NCI-H510A (cell line): ENCODE measurements at places on chromosomes 16 and 17.

DNA sequence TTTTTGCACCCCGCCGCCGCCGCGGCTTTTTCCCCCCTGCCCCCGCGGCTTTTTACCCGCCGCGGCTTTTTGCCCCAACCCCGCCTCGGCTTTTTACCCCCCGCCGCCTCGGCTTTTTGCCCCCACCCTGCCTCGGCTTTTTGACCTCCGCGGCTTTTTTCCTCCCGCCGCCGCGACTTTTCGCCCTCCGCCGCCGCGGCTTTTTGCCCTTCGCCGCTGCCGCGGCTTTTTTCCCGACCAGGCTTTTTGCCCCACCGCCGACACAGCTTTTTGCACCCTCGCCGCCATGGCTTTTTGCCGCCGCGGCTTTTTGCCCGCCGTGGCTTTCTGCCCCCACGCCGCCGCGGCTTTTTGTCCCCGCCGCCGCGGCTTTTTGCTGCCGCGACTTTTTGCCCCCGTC lies 137.0 kb upstream of the TP53TG3D start:
- DNase-seq = no peak

DNA sequence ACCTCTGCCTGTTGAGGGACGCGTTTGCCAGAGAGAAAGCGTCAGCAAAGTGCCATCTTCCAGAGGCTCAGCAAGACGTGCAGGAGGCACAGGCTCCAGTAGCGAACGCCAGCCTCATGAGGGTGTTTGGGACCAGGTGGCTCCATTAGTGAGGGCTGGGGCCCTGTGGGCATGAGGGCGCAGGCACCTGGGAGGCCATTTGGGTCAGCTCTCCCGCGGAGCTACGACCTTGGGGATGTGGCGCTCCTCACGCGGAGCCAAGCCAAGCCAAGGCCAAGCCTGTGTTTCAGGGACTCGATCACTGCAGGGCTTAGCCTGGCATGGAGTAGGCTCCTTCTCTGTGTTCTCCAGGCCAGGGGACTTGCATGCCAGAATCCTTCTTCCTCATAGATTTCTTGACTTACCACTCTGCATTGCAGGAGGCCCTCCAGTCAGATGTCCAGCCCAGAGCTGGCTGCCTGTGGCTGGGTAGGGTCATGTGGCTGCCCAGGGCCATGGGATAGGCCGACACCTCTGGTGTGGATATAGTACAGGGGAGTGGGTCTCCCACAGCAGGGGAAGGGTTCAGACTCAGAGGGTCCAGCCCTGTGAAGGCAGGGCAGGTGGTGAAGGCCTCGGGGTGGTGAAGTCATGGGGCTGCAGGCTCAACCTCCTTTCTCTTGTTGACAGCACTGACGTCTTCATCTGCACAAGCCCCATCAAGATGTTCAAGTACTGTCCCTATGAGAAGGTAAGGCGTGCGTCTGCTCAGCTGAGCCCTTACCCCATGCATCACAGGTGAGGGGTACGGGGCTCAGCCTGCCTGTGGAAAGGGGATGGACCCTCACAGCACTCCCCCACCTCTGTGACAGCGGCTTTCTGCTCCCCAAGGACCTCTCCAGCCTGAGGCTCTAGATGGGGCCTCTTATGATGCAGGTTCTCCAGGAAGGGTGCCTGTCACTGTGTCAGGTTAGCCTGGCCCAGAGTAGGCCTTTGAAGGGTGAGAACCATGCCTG lies 19.6 kb downstream of the NT5M start:
- DNase-seq = no peak

- no peak for DNase-seq
Observed at GRCh38 chr17:79842656-79843473, 3.6 kb upstream of the CBX4 start.

- DNase-seq = peak; percentile 47
Observed at GRCh38 chr16:28326881-28327610, 34.7 kb downstream of the SBK1 start.

GRCh38 chr16:85042167-85042526 lies 14.6 kb downstream of the KIAA0513 start:
- DNase-seq = no peak

- DNase-seq = no peak
Observed at GRCh38 chr16:396199-396598, 800 bp upstream of the NME4 start.

DNA sequence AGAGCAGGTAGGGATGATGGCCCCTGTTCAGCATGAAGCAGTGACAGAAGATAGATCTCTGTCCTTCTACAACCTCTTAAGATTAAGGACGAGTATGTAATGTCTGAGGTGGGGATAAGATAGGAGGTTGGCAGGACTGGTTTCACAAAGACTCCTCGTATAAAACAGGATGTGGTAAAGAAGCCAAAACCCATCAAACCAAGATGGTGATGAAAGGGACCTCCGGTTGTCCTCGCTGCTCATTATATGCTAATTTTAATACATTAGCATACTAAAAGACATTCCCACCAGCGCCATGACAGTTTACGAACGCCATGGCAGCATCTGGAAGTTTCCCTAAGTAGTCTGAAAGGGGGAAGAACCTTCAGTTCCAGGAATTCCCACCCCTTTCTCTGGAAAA lies 27.3 kb downstream of the MIS12 start:
- DNase-seq = no peak

- no peak for DNase-seq
Observed at GRCh38 chr16:73724503-73724902, 572.1 kb upstream of the PSMD7 start.

DNA sequence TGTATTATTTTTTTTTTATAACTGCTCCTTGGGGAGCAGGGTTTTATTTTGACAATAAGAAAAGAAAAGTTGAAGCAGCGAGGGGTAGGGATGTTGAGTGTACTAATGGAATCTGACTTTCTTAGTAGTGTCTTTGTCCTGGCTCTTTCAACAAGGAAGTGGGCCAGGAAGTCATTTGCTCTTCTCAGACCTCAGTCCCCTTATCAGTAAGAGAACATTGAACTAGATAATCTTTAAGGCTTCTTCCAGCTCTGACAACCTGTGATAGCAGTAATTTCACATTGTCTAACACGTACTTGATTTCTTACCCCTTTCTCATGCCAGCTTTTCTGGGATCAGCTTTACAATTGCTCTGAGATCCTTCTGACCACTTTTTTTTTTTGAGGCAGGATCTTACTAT lies 8.3 kb downstream of the LIG3 start:
- no peak for DNase-seq

- DNase-seq = no peak
Observed at GRCh38 chr17:10205549-10206185, 7.3 kb upstream of the GAS7 start.

DNA sequence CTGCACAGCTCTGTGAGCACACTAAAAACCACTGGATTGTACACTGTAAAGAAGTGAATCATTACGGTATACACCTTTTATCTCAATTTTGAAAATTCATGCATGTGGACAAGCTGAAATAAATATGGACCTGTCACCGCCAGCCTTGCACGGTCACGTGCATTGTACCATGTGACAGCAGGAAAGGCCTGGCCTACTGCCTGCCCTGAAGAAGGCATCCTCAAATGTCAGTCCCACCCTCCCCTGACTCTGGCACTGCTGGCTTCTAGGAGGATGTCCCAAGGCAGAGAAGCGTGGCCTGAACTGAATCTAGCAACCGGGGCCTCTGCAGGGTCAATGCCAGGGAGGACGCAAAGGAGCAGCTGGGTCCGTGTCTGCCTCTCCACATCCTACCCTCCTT lies 34.6 kb downstream of the SLC38A8 start:
- DNase-seq = no peak

DNA sequence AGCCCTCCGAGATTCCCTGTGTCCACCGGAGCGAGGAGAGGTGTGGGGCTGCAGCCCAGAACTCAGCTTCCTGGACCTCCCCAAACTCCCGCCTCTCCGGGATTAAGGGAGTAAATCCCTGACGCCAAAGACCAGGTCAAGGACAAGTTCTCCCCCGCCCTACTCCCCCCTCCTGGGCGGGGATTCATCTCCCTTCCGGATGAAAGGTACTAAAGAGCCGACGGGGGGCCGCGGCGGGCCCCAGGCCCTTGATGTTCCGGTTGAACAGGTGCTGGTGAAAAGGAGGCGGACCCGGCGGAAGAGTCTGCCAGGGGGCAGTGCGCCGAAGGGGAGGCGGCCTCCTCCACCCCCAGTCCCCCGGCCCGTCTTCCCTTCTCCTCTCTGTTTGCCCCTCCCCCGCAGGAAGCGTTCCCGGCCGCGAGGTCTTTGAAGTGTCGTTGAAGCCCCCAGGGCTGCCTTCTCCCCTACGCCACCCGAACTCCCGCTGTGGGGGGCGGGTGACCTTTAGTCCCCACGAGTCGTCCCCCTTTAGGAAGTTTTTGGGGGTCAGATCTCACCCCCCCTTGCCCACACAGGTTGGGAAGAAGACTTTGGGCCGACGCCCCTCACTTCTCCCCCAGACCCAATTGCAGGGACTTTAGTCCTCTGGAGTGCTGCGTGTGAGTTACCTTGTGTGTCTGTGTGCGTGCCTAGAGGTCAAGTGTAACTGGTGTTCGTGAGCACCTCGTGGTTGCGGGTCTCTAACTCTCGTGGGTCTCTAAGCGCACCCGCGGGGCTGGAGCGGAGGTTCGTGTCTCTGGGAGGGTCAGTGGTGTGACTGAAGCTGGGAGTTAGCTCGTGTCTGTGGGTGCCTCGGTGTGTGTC lies 1.1 kb upstream of the MLLT6 start:
- peak; percentile 99 for DNase-seq

GRCh38 chr17:54771409-54771915 lies 129.2 kb upstream of the TOM1L1 start:
- DNase-seq = no peak

DNA sequence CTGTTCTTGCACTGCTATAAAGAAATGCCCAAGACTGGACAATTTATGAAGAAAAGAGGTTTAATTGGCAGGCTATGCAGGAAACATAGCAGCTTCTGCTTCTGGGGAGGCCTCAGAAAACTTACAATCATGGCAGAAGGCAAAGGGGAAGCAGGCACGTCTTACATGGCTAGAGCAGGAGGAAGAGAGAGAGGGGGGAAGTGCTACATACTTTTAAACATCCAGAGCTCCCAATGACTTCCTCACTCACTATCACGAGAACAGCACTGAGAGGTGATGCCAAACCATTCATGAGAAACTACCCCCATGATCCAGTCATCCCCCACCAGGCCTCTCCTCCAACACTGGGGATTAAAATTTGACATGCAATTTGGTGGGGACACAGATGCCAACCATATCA lies 13.3 kb downstream of the WFIKKN2 start:
- no peak for DNase-seq

DNA sequence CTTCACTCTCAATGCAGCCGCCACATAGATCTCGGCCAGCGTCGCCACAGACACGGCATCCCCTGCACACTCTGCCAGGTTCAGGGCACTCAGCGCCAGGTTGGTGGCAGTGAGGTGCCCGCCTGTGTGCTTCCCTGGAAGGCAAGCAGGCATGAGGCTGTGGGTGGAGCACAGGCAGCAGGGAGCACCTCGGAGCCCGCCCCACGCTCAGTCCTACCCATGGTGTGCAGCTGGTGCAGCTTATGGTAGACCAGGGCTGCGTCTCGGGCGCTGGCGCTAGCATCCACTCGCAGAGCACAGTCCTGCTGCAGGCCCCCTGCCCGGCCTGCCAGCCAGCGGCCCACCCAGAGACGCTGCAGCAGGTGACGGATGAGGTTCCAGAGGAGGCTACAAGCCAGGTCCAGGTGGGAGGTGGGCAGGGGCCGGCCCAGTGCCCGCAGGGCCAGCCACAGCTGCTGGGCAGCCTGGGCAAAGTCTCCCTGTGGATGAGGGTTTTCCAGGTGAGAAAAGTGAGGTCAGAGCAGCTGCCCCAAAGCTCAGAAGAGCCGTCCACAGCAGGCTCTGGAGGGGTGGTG lies 20.5 kb downstream of the SREBF1 start:
- DNase-seq = no peak

- DNase-seq = no peak
Observed at GRCh38 chr17:72926171-72926570, 166.3 kb downstream of the SLC39A11 start.

DNA sequence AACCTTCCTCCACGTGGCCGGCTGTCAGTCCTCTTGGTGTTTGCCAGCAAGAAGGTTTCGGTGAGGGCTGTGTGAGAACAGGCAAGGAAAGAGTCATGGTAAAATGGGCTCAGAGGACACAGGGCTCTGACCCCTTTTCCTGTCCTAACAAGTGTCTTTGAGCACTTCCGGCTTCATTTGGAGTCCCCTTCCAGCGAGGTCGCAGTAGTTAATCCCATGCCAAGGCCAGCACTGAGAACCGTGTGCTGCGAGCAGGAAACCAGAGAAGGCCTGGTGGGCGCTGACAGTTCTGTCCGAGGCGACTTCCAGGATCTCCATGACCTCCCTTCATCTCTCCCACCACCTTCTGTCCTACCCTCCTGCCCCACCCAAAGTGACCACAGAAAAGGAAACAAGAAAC lies 168.1 kb downstream of the ZFHX3 start:
- DNase-seq = no peak

GRCh38 chr16:85246473-85246872 lies 134.2 kb upstream of the CIBAR2 start:
- DNase-seq = no peak

DNA sequence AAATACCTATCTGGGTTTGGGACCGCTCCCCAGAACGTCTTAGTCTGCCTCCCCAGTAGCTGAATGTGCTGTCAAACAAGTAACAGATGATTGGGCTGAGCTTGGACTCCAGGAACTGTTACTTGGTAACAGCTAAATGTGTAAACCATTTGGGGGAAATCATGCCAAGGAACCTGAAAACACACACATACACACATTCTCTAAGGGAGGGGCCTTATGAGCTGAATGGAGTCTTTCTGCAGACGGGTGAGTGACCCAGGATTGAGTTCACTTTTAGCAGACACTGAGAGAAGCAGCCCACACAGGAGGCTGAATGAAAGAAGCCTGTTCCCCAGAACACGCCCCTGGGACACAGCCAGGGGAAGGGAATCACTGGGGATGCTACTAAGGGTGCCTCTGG lies 1.6 kb downstream of the ACLY start:
- DNase-seq = no peak

DNA sequence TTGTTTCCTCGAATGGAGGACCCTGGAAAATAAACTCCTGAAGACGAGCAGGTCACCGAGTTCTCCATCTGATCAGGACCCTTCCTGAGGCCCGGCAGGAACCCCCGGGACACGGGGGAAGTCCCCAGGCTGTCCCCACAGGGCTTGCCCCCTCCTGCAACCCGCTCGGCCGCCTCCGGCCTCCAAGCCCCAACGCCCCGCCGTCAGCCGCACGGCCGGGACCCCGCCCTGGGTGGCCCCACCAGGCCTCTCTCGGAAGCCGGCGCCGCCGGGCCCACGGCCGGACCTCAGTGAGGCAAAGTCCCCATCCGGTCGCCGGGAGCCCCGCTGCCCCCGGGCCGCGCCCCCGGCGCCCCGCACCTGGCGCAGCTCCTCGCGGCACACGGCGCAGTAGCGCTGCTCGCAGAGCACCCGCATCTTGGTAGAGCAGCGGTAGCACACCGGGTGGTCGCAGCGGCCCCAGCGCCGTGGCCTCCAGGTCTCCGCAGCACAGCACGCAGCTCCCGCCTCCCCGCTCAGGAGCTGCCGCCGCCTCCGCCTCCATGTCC lies 383 bp downstream of the ZNF598 start:
- no peak for DNase-seq

GRCh38 chr17:79391376-79392233 lies 219.2 kb downstream of the RBFOX3 start:
- DNase-seq = peak; percentile 28

GRCh38 chr17:688100-688989 lies 26.3 kb downstream of the VPS53 start:
- no peak for DNase-seq
